Hematopoietic multipotent progenitor cell (in vitro differentiated cells): ENCODE measurements at places on chromosomes 7 and 10. TPM values are rescaled to one million over a fixed set of nuclear protein-coding genes. Genes with fewer than 3 reads are reported as not detected.
A peak's percentile ranks its signal among the peaks of the same experiment; 100 is the strongest.

Gene BEND7
- 5.7 TPM for total RNA-seq

Gene GDI2
- 271 TPM for total RNA-seq

Gene PRKAR2B
- total RNA-seq: 13.5 TPM

- DNase-seq: no peak
These were observed 223.0 kb downstream of the AHR start for GRCh38 chr7:17521437-17521836.

GRCh38 chr7:75534727-75535307 lies 42.7 kb downstream of the SPDYE5 start:
- DNase-seq: peak; percentile 54

- no peak for DNase-seq
These were observed 17.6 kb upstream of the CSTF2T start for GRCh38 chr10:51716981-51717380.

GRCh38 chr7:2175514-2175913 lies 57.2 kb downstream of the MAD1L1 start:
- no peak for DNase-seq

- DNase-seq: no peak
These were observed 488 bp downstream of the ABCF2 start for GRCh38 chr7:151226560-151226874.

- no peak for DNase-seq
These were observed 22.4 kb upstream of the ZNF488 start for GRCh38 chr10:47406548-47406869.
